Activated CD4-positive, CD25-positive, alpha-beta regulatory T cell (primary cell): ENCODE measurements at places on chromosomes 6 and 20.

DNA sequence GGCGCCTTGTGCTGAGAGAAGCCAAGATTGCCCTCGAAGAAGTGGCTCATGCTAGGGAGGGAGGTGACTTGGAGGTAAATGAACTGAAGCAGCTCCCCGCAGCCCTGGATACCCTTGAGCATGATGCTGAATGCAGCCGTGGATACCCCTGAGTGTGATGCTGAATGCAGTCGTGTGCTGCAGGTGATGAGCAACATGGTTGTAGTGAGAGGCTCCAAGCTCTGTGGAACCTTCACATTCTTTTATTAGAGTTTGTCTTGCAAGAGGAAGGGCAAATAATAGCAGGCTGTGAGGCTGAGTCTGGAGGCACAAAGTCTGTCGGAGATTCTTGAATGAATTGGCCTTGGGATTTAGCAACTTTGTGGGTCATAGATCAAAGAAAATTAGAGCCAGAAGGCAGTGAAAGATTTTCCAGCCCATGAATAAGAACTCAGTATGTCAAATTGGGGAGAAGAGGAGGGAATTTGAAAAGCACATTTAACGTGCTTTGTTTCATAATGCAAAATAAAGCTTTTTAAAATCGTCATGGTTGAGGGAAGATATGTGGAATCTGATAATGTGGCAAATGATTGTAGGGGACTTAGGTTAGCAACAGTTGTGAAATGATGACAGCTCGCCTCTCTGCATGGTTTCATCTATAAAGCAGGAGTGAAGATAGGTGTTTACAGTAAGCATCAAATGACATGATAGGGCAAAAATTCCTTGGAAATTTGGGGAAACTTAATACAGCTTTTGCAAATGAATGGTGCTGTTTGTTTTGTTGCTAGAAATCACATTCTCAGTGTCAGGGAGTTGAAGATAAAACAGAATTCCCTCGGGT is 120.1 kb upstream of the TIAM2 start:
- DNase-seq = no peak

DNA sequence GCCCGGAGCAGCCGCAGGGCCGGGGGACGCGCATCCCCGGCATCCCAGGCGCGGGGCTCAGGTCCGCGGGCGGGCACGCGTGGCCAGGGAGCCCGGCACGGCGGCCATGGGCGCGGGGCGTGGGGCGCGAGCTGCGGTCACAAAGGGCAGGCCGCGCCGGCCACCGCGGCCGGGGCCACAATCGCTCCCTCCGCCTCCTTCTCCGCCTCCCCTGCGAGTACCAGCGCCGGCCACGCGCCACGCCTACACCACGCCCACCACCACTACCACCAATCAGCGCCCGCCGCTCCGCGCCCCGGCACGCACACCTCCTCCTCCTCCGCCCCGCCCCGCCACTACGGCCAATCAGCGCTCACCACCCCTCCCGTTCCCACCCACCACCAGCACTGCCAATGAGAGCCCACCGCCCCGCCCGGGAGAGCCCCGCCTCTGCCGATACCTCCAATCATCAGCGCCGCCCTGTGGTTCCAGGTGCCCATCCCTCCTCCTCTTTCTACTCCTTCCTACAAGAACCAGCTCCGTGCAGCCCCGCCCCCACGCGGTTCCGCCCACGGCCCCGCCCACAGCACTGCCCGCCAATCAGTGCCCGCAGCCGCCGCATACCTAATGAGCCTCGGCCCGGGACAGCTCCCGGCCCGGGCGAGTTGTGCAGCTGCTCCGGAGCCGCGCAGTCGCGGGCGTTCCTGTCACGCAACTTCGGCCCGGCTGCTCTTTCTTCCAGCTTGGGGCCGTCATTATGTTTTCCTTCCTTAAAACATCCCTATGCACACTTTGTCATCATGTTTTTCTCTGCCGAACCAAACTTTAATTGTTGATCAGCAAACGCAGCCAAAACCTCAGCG is at the start of gene RPS6KA2:
RPS6KA2 (minus strand) TSS at position 219 of the 842 bp plus-strand sequence. CDS start 232 bp downstream, outside the sequence.
- peak; percentile 100 for DNase-seq

- no peak for DNase-seq
Observed at GRCh38 chr6:18342223-18342622, 44.9 kb upstream of the RNF144B start.

GRCh38 chr6:165616116-165616515 is 46.9 kb downstream of the PDE10A start:
- no peak for DNase-seq

DNA sequence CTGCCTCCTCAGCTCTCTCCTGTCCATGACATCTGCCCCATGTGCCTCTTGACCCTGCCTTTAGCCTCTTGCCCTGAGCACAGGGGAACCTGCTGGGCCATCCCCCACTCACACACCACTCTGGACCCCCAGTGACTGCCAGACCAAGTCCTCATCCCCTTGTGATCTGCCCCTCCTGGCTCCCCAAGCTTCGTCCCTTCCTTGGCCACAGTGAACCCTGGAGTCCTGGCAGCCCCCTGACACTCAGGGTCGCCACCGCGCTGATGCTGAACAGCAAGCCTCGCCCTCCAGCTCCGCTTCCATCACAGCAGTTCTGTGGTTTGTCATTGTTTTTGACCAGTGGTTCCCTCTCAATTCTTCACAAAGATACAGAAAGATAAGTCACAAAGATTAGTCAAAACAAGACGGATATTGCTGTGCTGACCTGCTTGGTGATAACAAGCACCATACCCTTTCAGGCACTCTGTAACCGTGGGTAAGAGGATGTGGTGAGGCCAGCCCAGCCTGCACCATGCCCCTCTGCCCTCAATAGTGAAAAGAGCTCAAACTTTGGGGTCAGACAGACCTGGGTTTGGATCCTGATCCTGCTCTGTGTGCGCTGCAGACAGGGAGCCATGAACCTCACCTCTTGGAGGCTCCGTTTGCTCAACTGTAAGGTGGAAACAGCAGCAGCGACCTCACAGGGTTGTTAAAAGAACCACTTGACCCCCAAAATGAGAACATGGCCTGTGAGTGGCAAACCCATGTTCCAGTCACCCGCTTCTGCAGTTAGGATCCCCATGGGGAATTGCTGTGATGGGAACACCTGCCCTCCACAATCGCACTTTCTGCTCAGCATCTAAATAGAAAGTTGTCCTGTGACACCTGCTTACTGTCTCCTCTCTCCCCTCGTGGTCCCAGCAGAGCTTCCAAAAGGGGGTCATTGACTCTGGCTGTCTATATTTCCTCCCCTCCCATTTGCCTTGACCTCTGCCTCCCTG is 114.5 kb downstream of the TOX2 start:
- no peak for DNase-seq

- no peak for DNase-seq
Observed at GRCh38 chr6:43803055-43803782, 33.2 kb downstream of the VEGFA start.

DNA sequence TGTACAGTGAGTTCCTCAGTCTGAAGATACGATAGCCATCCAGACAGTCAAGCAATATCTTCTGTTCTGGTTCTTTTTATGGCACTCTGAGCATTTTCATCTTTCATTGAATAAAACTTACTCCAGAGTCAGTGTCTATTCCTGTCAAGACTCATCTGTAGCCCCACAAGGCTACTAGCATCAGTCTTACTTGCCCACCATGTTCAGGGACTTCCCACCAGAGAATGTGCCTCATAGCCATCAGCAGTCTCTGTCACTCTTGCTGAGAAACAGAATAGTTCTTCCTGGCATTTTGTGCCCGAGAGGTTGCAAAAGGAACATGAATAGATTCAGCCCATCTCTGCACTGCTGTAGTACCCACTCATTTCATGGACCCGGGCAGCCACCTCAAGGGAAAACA is 12.7 kb upstream of the DCBLD1 start:
- no peak for DNase-seq

GRCh38 chr6:30970946-30971345 is 12.6 kb upstream of the MUC21 start:
- DNase-seq = no peak

- no peak for DNase-seq
Observed at GRCh38 chr6:32637219-32637880, at the start of gene HLA-DQA1. HLA-DQA1 (plus strand) TSS chr6:32637406; CDS start chr6:32637459, 53 bp downstream.

DNA sequence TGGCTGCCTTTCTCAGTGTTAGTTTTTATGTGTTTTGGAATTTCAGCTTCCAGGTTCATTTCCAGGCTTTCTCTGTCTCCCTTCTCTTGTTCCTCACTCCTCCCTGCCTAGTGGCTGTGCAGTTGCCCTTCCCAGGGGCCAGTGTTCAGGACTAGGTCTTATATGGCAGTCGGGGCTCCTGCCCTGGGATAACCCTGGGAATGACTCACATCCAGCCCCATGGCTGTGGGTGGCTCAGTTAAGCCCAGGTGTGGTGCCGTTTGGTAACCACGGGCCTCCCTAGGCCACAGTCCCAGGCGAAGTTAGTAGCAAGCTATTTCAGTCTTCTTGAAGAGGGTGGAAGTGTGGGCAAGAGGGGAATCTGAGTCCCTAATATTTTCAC is 57.4 kb upstream of the DDR1 start:
- no peak for DNase-seq

DNA sequence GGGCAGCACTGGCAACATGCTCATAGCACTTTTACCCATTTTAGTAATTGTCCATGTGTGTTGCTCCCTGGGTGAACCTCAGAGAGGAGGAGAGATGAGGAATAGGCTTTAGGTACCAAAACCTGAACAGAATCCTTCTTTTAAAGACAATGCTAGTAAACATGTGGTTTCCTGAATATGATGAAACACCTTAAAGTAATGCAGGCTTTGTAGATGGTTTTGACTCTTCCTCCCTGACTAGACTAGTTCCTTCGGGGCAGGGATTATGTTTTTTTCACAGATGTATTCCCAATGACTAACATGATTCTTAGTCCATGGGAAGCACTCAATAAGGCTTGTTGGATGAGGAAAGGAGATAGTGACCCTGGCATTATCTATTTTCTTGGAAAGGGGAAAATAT is 367.6 kb upstream of the JAG1 start:
- DNase-seq = no peak
